ENCODE measurements at places on chromosomes 11 and 22.

GRCh38 chr22:29715705-29716104 lies 4.1 kb upstream of the CABP7 start:
- no peak for DNase-seq

GRCh38 chr11:92129811-92130210 lies 94.8 kb upstream of the FAT3 start:
- DNase-seq: no peak

GRCh38 chr22:20822240-20822639 lies 36.4 kb downstream of the PI4KA start:
- DNase-seq: no peak

- no peak for DNase-seq
Measured at GRCh38 chr22:47154621-47155081, 392.2 kb downstream of the TBC1D22A start.

GRCh38 chr22:22060200-22061084 lies 77.9 kb upstream of the TOP3B start:
- peak; percentile 36 for DNase-seq

DNA sequence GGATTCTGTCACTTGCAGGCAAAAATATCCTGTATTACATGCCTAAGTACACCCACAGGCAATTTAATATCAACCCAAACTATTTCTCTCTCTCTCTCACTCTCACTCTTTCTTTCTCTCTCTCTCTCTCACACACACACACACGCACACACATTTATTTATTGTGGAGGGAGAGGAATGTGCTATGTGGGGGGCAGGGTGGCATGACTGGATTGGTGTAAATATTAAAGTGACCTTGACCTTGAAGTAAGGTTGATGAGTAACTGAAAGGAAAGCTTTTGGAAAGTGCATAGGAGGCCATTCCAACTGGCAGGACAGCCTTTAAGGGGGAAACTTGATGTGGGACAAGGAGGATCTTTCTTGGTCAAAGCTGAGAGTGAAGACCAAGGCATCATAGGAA lies 589.7 kb upstream of the KIRREL3 start:
- DNase-seq: no peak

GRCh38 chr11:94770563-94771120 lies 2.5 kb downstream of the AMOTL1 start:
- no peak for DNase-seq

- no peak for DNase-seq
Measured at GRCh38 chr11:88360141-88360540, 22.6 kb upstream of the CTSC start.

DNA sequence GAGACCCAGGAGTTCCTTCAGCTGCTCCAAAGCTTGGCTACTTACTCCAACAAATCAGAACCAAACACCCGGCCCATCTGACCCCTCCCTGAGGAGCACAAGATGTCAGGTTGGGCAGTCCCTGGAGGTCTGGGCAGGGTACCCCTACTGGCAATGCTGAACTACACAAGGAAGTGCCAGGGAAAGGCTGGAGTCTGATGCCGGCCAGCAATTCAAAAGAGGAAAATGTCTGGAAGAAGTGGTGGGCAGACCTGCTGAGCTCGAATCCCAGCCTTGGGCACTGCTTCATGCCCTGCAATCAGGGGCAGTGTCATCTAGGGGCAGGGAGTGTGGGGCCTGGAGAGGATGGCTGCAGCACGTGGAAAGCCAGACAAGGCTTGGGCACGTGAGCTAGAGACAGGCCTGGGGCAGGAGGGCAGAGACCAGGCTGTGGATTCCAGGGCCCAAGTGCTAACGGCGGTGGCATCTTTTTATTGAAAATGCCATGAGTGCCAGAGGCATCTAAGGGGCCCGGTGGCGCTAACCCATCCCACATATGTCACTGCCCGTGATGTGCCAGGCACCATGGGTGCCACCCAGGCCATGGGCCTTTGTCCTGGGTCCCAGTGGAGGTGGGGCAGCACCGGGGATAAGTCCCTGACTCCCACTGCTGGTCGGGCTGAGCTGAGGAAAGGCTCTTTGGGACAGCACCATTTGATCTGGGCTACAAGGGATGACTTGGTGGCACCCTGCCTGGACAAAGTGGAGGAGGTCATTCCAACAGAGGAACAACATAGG lies 97.9 kb upstream of the PITPNB start:
- no peak for DNase-seq

DNA sequence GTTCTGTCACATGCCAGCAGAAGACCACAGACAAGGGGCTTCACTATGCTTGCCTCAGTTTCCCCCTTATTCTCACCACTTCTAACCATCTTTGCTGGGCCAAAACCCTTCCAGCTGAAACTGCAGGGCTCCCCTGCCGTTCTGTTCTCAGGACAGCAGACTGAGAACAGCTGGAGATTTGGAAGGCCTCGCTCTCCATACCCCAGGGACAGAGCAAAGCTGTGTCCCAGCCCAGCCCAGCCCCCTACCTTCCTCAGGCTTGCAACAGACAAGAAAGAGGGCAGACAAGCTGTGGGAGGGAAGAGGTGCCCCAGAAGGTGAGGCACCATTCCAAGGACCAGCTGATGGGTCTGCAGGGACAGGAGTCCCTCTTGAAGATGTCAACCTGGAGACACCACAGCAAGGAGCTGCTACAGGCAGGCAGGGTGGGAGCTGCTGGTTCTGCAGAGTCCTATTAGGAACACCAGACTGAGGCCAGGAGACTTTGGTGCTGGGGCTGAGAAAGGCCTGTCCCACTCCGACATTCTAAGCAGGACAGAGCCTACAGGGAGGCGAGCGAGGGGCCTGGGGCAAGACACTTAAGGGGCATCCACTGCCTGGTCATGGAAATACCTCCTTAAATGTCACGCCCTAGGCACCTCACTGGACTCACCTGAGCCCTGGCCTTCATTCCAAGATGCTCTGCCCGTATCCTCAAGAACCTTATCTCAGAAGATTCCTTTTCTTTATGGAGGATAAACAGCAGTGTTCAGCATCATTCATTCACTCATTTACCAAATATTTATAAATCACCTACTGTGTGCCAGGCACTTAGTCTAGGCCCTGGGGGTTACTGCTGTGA lies 6.9 kb downstream of the SCN2B start:
- DNase-seq: no peak

GRCh38 chr22:30906946-30907345 lies 61.6 kb downstream of the MORC2 start:
- DNase-seq: no peak

- DNase-seq: no peak
Measured at GRCh38 chr11:93849751-93850593, 446 bp downstream of the VSTM5 start.

- DNase-seq: no peak
Measured at GRCh38 chr11:113253406-113253805, 61.0 kb upstream of the TTC12 start.

- peak; percentile 42 for DNase-seq
Measured at GRCh38 chr11:108654994-108655631, 9.8 kb upstream of the DDX10 start.

GRCh38 chr11:16603890-16604793 lies 134.3 kb upstream of the C11orf58 start:
- no peak for DNase-seq

All from common myeloid progenitor, CD34-positive (primary cell).